ENCODE measurements at places on chromosomes 1 and 21.

DNA sequence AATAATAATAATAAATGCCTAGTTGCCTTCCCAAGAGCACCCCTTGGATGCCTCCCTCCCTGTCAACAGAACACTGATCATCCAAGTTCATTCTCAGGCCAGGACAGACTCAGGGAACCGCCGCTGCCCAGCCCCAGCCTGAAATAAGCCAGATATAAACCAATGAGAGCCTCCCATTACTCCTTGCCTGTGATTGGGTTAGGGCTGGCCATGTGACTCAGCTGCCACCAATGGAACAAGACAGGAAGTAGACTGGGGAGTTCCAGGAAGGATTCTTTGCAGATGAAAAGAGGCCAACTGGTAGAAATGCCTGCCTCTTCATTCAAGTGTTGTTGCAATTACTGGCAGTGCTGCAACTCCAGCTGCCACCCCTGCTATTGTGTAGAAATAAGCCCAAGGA is 146.4 kb upstream of the TIAM1 start:
- no peak for DNase-seq

DNA sequence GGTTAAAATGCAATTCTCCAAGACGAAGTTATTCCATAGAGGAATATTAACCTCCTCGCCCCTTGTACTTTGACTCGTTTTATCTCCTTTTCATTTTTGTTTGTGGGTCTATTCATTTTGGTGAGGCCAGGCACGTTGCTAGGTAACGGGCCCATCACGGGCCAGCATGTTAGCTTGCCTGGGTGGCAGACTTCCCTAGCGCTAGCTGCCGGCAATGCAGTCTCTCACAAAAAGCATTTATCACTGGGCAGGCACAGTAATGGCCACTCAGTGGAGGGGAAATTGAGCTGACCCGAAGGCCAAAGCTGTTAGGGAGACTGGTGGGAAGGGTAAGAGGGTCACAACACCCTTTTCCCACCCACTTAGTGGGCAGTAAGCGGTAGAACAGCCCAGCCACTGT is 234.4 kb upstream of the FOXD3 start:
- DNase-seq = no peak

GRCh38 chr1:245671349-245671748 is 516.6 kb downstream of the KIF26B start:
- DNase-seq = no peak

DNA sequence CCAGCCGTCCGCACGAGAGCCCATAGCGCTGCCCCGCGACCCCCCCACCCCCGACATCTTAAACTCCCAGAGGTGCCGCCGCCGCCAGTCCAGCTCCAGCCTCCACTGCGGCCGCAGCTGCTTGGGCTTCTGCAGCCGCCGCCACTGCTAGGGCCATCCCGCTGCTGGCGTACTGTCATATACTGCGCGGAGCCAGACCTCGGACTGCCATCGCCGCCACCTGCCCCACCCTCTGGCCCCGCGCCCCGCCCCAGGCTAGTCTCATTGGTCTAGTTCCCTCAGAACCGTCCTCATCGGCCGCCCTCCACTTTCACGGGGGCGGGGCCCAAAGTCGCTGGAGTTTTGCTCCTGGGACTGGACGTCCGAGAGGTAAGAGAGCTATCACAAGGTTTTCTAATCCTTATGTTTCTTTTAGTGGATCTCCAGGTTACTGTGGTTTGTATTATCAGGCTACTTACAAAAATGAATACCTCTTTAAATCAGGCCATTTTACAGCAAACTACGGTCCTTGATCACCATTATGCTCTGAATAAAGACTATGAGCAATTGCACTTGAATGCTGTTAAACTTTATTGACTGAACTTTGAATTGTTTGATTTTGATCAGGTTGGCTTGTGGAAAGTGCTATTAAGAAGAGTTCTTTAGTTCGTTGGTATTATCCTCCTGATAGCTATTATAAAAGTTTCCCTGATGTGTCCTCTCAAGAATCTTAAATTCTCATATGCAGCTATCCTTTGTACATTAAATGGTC is 2.8 kb upstream of the CD1D start:
- no peak for DNase-seq

Data from CD4-positive, alpha-beta T cell treated with Interleukin-15 for 4 hours (primary cell).